Activated gamma-delta T cell treated with Interleukin-2 at 50 U/mL for 16 hours (primary cell): ENCODE measurements at places on chromosomes 4 and X.

DNA sequence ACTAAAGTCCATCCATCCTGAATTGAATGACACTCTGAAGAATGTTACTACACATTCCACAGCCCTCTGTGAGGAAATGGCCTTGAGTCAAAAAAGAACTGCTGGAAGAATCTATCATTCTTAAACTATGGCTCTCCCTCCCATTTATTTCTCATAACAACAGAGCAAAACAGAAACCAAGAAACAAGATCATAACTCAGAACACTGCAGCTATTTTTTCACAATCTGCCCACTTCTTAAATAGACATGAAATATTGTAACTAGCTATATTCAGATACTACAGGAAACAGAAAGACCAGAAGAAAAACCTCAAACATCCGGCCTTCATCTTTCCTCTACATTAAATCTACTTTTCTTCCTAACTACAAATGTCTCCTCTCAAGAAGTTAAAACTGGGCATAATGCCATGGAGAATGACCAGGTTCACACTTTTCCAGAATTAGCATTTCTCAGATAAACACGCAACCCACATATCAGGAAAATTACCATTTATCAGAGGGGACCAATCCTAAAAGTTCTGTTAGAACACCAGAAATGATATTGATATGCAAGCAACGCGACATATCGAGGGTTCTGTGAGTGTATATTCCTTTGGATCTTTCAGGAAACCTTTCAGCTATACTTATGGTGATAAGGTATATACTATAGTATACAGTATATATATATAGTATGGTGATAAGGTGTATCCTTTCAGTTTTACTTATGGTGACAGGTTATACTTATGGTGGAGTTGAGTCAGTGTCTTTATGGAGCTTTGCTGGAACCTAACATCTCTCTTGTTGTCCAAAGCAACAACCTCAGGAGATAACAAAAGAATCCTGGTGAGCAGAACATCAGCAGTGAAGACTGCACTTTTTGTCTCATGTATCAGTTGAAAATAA lies 60.4 kb upstream of the IRF2 start:
- DNase-seq = no peak

- no peak for DNase-seq
Observed at GRCh38 chr4:85407546-85407945, 67.4 kb upstream of the ARHGAP24 start.

DNA sequence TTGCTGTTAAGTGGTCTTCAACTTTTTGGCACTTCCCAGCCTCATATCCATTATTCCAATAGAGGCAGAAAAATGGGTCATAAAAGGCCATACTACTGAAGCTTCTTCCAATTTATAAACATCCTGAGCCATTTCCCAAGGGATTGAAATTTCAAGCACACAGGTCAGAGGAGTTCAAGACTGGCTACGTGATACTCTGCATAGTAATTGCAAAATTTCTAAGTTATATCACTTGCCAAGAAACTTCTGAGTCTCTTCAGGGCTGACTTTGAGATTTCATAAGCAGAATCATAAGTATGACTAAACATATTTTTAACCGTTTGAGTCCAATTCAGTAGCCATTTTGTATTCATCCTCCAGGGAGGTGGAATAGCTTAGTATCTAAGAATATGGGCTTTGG lies 75.6 kb upstream of the RXFP1 start:
- DNase-seq = no peak

- no peak for DNase-seq
Observed at GRCh38 chrX:21972721-21973120, 32.2 kb downstream of the SMS start.
